Activated CD4-positive, alpha-beta T cell treated with anti-CD3 and anti-CD28 coated beads, Interleukin-2, amount 10 ng/mL, durations not matched to agents 24 days and 14 days (primary cell): ENCODE measurements at places on chromosomes 5 and 9.

GRCh38 chr9:34383904-34384303 is 7.2 kb upstream of the MYORG start:
- DNase-seq, result no peak

- no peak for DNase-seq
Observed at GRCh38 chr5:172988276-172988675, 4.7 kb downstream of the ATP6V0E1 start.

DNA sequence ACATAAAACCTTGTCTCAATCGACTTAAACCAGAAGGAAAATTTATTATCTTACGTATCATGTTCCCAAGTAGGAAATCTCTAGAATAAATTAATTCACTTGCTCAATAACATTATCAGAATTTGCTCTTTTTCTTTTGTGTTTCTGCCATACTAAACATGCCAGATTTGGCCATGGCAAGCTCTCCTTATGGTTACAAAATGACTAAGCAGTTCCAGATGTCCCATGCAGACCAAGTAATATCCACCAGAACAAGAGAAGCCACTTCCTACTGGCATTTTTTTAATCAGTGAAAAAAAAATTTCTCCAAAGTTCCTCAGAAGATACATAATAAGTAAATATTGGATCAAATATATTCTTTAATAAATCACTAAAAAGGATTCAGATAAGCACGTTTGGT is 25.2 kb upstream of the ADAMTS6 start:
- no peak for DNase-seq

- DNase-seq, result no peak
Observed at GRCh38 chr9:5848372-5848882, 15.5 kb upstream of the ERMP1 start.

GRCh38 chr5:14187157-14187556 is 44.0 kb downstream of the TRIO start:
- DNase-seq, result no peak

DNA sequence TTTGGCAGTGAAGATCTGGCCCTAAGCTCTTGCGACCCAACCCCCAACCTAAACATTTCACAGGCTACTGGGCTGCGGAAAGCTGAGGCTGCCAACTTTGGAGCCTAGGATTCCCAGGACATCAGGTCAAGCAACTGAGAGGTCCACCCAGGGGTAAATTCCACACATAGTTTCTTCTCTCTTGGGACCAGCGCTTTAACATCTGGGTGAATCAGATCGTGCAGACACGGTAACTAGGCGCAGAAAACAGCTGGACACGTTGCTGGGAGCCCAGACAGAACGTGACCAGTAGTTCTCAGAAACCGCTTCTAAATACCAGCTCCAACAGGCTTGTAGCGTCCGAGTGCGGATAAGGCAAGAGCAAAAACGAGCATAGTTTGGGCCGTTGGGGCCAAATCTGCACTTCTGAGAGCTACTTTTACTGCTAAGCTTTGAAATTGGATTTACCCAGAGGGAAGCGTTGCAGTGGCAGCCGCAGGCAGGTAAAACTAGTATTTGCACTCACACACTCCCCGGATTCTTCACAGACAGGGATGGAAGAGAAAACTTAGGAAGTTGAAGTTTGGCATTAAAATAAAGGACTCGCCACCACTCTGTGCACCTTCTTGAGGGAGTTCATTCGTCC is 11.8 kb downstream of the ITGA1 start:
- peak; percentile 96 for DNase-seq

DNA sequence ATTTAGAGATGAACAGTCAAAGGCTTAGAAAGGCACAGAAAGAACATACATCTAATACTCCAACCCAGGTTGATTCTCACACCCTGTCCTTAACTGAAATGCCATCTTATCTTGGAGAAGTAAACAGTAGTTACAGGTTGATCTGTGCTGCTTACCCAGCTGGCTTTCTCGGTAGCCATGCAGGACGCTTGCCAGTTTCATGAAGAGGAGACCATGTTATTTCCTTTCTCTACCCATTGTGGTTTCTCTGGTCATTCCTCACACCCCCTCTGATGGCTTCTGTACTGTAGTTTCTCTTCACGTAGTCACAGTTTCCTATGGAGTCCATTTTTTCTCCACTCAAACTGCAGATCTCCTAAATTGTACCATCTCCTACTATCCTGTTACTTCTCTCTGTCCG is 206.0 kb downstream of the SGCD start:
- no peak for DNase-seq

DNA sequence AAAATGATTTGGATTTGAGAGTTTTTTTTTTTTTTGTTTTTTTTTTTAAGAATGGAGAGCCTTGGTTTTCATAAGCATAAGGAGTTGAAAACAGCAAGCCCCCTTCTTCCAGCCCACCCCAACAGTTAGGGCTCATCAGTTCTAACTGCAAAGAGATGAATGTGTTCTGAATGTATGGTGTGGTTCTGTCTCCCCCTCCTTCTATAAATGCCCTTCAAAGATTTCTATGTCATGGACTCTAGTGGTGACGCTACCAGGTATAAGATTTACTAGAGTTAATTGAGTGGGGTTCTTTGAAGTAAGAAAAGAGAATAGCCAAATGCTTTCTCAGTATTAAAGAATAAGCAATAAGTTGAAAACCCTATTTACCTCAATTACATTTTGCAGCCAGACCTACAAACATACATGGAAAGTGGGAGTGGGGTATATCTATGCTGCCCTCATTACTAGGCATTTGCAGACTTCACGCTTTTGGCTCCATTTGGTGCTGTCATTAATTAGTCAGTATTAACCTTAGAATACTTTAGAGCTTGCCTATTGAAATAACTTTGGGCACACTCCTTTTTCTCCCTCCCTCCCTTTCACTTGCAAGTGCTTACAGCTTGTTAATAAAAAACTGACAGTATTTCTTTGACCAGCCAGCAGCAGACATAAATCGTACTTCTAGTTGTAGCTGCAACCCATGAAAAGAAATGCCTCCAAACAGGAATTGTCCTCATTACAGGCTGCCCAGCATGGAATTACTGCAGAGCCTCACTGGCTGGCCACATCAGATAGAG is 667.2 kb upstream of the ZNF608 start:
- DNase-seq, result no peak

DNA sequence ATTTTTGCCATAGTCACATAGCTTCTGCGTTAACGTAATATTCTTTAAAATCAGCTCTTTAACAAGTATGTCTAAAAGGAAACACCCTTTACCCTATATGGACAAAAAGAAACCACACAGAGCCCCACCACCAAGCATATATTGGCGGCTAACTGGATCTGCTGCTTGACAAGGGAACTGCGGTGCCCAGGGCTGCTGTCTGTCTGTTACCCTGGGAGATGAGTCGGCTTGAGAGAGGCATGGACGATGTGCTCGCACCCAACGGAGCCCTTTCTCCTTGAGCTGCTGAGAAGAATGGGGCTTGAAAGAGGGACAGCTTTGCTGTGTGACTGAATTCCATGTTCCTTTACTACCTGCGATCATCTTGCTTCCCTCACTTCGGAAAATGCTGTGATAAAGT is 158.6 kb upstream of the SHB start:
- DNase-seq, result peak; percentile 61

DNA sequence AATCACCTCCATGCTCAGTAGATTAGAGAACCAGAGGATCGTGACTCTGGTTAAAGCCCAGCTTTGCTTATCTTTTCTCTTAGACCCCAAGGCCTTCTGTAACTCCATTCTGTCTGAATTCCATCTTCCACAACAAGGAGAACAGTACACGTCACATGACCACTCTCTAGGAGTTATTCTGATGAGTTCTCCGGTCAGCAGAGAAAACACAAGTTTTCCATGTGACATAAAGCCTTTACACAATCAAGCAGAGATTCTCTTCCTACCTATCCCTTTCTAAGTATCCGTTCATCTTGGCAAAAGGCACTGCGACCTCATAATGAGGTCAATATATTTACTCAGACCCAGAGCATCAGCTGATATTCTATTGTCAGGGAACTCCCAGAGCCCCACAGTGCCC is 112.3 kb downstream of the TRPM6 start:
- no peak for DNase-seq

DNA sequence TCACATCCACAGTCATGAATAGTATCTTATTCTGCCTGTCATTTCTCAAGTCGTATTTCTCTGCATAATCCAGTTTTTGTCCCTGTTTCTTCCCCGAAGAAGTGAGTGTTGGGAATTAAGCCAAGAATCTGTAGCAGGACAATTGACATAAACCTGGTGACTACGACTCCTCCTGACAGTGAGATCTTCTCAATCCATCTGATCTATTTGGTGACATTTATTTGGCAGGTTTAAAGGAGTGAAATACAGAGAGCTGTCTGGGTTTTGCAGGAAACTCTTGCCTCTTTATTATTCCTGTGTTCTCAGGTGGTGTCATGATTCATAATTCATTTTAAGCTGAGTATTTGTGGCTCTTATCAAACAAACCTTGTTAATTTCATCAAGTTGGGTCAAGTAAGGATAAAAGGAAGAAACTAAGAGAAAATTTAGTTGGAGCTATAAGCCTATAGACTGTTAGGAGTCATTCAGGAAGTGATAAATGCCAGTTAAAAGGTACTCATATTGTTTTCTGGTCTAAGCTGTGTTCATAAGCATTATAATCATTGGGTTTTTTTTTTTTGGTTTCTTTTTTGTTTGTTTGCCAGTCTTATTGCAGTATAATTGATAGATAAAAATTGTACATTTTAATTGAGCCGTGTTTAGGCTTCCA is 95.9 kb upstream of the PCSK1 start:
- no peak for DNase-seq

- DNase-seq, result no peak
Observed at GRCh38 chr9:108535526-108535925, 320.3 kb downstream of the ACTL7B start.
